ENCODE measurements at places on chromosomes 4 and X. TPM values are rescaled to one million over a fixed set of nuclear protein-coding genes. Genes with fewer than 3 reads are reported as not detected.

Gene SATL1
- 0.15 TPM for total RNA-seq

DNA sequence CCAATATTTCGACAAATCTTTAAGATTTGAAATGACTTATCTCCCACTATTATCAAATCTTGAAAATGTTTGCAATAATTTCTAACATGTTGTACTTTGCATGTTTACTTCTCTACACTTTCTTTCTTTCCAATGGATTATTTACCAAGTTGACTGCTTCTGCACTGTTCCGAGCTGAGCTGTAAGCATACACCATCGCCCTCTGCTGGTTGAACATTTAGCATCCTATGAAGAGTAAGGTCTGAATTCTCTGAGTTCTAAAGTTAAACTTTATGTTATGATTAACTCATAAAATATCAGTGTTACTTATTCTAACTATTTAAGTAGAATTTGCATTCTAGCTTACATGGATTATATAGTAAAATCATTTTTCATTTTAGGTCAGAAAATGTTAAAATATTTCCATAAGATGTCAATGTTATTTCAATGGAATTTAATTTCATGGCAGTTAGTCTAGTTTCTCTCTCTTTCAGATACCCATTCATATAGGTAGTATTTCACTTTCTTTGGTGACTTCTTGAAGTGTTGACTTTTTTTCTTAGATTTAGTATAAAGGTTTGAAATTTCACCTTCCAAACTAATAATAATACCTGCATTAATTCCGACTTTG lies 137.4 kb downstream of the DKK2 start:
- no peak for DNase-seq

GRCh38 chrX:71579990-71580380 lies 1.7 kb downstream of the GCNA start:
- DNase-seq: no peak

GRCh38 chr4:186619088-186619487 lies 63.7 kb upstream of the MTNR1A start:
- no peak for DNase-seq

- no peak for DNase-seq
These were observed 139.7 kb downstream of the EFHC2 start for GRCh38 chrX:44203791-44204190.

Gene TMLHE
- total RNA-seq: 23.7 TPM

GRCh38 chrX:39022106-39022505 lies 220.8 kb downstream of the MID1IP1 start:
- no peak for DNase-seq

DNA sequence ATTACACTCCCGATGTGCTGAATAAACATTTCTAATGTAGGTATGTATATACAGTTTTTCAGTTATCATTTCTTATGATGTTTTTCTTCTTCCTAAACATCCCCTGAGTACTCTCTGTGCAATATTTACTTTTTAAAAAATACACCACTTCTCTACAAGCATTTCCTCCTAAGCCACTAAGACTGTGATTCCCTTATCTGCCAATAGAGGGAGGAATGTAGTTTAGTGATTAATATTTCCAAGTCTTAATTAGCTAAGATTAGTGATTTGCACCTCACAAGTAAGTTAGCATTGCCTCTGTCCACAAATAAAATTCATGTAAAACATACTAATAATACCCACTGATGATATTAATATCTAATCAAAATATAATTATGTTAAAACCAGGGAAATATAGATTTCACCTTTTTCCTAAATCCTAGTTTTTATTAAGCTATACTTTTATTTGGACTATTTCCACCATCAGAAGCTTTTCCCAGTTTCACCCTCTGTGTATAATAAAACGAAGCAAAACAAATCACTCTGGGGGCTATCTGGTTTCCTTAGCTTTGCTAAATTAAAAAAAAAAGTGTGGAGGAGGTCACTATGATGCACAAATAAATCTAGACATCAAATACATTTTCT lies 909.1 kb downstream of the FAT4 start:
- no peak for DNase-seq

DNA sequence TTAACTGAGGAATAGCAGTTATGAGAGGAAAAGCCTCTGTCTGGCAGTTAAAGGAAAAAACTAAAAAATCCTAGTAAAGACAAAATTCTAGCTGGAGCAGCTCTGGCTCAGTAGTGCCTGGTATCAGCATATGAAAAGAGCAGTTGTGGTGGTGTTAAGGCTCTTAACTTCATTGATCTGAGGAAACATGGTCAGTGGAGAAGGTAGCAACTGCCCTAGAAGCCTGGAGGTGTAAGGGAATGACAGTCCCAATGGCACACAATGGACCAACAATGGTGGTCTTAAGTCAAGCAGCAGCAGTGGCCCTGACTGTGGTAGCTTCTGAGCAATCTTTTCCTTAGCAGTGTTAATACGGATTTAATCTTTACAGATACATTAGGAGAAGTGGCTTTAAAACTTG lies 189.6 kb upstream of the POF1B start:
- no peak for DNase-seq

Gene SULT1E1
- 0.59 TPM for total RNA-seq

- DNase-seq: no peak
These were observed 519.6 kb downstream of the IQCM start for GRCh38 chr4:149296084-149296483.

DNA sequence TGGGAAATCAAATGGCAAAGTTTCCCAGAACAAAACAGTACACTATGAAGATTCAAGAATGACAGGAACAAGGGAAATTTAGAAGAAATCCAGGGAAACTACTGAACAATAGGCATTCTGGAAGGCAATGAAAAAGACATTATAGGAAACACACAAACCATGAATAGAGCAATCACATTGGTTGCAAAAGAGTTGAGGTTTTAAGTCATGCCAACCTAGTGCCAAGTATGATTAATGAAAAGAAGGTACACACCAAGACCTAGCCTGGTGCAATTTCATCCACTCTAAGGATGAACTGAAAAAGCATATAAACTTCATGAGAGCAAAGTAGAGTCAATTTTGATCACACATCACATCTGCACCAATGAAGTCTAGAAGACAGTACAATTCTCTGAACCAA lies 326.9 kb downstream of the PDHA2 start:
- no peak for DNase-seq

DNA sequence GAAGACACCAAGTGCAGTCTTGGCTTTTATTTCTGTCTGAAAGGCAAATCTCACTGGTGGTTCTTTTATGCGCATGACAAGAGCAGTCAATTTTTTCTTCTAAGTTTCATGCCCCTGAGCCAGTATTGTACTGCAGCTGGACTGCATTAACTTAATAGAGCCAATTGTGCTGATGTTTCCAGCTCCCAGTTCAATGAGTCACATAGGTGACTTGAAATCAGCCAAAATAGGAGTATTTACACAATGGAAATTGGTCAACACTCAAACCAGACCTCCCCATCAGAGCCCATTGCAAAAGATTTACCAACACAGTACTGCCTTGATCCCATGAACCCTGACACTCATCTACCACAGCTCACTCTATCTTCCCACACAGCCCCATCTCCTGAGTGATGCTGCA lies 100.3 kb upstream of the GUCY1A1 start:
- no peak for DNase-seq

DNA sequence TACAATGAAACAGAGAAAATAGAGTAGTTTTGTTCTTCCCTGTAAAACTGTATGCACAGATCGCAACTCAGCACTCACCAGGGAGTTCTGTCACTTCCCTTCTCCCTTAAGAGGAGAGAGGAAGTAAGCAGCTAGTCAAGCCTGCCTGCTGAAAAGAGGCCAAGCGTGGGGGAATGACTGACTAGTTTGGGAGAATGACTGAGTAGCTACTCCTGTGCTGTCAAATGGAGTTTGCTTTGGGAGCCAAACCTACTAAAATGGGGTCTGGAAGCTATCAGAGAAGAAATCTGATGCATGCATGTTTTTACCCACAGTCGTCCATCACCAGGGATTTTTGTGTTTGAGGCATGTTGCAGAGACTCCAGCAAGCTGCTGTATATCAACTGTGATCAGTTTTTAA lies 54.6 kb upstream of the LHFPL1 start:
- DNase-seq: no peak

Measured in breast epithelium (tissue), 4 donors.